ENCODE measurements at places on chromosomes 7 and 10. TPM values are rescaled to one million over a fixed set of nuclear protein-coding genes. Genes with fewer than 3 reads are reported as not detected.

GRCh38 chr10:116024271-116024878 is 248.6 kb downstream of the GFRA1 start:
- no peak for DNase-seq
- no peak overlapping the region for H3K27ac ChIP-seq
- no peaks in the 10 kb centered on the region for H3K4me1 ChIP-seq
- no peaks in the 10 kb centered on the region for H3K27me3 ChIP-seq

DNA sequence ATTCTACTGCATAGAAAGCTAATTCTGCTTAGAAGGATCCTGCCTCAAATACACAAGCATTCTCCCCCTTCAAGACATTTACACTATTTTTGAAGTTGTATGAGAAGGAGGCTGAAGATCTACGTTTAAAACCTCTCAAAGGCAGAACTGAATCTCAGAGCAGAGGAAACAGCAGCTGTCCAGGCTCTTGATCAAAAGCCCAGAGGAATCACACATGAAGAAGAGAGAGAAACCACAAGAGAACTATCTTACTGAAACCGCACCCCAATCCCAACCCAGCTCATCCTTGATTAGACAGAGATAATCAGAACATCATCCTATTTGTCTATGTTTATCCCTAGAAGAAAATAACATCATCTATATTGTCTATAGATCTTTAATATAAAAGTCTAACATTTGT is 2.2 kb upstream of the DNAJC1 start:
- DNase-seq, result no peak
- H3K4me1 ChIP-seq, result no peaks in the 10 kb centered on the region
- no peak overlapping the region for H3K4me3 ChIP-seq
- no peaks in the 10 kb centered on the region for H3K27me3 ChIP-seq

- H3K4me1 ChIP-seq, result no peaks in the 10 kb centered on the region
- H3K4me3 ChIP-seq, result no peak overlapping the region
- no peaks in the 10 kb centered on the region for H3K36me3 ChIP-seq
- no peak for DNase-seq
- no peak overlapping the region for H3K27ac ChIP-seq
Observed at GRCh38 chr10:104778371-104778770, 137.3 kb downstream of the SORCS3 start.

DNA sequence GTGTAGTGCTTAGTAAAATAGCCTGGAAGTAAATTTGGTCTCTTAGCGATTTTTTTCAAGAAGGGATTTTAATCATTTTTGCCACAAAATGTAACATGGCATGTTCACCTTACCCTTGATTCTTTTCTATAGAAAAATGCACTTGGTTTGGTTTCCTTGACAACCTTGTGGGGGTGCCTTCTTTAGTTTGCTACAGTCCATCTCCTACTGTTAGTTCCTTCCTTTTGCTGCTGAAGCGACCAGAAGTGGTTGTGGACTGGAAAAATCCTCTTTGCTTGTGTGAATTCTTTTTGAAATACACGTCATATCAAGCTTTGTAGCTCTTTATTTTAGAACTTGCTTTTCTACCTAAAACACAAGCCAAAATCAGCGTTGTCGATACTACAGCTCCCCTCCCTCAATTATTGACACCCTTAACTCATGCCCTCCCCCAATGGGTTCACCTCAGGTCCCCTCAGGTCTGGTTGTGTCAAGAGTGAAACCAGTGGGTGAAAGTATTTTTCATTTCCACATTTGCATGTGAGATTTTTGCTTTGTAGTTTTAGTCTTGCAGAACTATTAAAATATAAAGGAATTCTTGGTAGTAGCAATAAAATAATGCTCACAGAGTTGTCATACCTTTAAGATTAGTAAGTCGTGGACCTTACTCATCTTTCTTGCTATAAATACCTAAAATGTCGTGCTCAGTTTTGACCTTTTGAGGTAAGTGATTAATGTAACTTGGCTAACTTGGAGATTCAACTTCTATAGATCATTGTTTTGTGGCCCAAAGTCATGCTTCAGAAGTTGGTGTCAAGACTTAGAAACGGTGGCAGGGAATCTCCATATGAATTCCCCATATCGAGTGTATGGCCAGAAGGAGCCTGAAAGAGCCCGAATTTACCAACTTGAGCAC is 1.5 kb downstream of the ACTR3B start:
- H3K27me3 ChIP-seq, result no peaks in the 10 kb centered on the region
- H3K27ac ChIP-seq, result no peak overlapping the region
- H3K4me1 ChIP-seq, result no peaks in the 10 kb centered on the region

GPR15LG gene
- 515 TPM for total RNA-seq
